ENCODE measurements at places on chromosomes 7 and 10.

- no peak for DNase-seq
Measured at GRCh38 chr7:44988701-44989100, 9.9 kb upstream of the MYO1G start.

- no peak for DNase-seq
Measured at GRCh38 chr10:9709849-9710248, 1307.8 kb upstream of the CELF2 start.

- DNase-seq, result no peak
Measured at GRCh38 chr7:94600267-94600666, 55.7 kb downstream of the SGCE start.

DNA sequence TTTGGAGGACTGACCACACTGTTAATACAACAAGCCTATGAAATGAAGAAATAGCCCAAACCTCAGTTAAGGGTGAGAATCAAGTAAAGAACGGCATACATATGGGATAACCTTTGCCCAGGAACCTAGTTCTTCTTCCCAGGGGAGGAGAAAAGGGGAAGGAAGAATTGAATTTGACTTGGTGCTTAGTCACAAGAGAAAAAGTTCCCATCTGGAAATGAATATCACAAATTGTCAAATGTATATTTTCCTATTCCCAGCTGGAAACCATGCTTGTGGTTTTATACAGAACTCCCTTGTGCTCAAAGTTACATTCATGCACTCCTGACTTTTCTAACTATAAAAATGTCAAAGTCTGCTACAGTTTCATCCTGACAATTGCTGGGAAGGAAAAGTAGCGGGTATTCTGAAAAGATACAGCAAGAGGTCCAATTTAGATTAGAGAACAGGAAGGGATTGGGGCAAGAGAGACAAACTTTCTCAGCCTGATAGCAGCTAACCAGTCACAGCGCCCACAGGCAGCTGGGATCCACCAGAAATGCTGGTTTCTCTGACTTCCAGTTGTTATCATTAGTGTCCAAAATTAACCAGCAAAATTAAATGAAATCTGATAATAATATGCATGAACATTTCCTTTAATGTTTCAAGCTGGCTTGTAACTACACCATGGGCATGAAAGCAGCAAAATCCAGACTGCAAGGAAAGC, 18.6 kb upstream of the GSAP start:
- no peak for DNase-seq

- DNase-seq, result no peak
Measured at GRCh38 chr10:28679581-28680357, 2.4 kb downstream of the BAMBI start.

- no peak for DNase-seq
Measured at GRCh38 chr7:17392846-17393245, 94.4 kb downstream of the AHR start.

GRCh38 chr7:21086688-21087087, 300.0 kb upstream of the SP8 start:
- DNase-seq, result no peak

DNA sequence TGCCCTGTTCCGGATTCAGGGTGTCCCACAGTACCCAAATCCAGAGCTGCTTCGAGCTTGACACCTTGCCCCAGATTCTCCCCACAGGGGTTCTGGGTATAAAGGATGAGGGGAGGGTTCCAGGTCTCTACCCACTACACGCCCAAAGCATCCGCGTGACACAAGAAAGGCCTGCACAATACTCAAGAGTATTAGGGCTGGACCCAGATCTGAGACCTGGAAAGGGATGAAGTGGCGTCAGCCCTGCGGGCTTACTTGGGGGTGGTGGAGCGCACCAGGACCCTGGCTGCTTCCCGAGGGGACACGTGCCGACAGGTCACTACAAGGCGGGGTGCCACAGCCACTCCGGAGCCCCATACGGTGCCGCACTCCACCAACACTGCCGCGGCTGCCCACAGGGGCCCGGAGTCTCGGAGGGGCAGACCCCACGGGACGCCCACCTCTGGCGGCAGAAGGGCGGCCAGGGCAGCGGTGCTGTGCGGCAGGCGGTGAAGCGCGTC, 1.3 kb downstream of the TYSND1 start:
- no peak for DNase-seq

DNA sequence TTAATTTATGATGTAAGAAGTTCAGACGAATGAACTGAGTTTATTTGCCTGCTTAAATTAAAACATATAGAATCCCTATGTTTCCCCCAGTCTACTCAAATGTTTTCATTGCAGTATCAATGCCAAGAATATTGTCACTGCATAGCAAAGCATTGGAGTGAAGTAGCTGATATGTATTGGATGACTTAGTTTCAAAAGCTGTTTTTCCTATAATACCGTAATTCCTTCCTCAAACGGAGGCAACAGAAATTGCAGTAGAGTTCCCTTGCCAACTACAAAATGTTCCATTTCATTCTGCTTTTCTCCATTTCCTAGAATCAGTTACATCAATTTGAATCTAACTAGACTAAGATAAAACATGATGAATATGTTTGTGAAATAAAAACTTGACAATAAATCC, 174.1 kb downstream of the CNTNAP2 start:
- no peak for DNase-seq

Data from stimulated activated CD8-positive, alpha-beta memory T cell treated with anti-CD3 and anti-CD28 coated beads, Interleukin-4, amount 100 ng/mL, for 1 hour (primary cell).